ENCODE measurements at places on chromosomes 3 and 15. TPM values are rescaled to one million over a fixed set of nuclear protein-coding genes. Genes with fewer than 3 reads are reported as not detected.
A peak's percentile ranks its signal among the peaks of the same experiment; 100 is the strongest.

Gene LRRC31
- 0.11 TPM for polyA plus RNA-seq

Gene MESP1
- polyA plus RNA-seq, result 1.4 TPM

Gene NPAP1
- 0.24 TPM for polyA plus RNA-seq

Gene SI
- not detected for polyA plus RNA-seq

Gene GOLGA6L9
- 6.5 TPM for polyA plus RNA-seq

Gene NR2E3
- 0.39 TPM for polyA plus RNA-seq

Gene C3orf85
- 14.6 TPM for polyA plus RNA-seq

Gene SCAMP5
- 23.2 TPM for polyA plus RNA-seq

Gene CPLX3
- not detected for polyA plus RNA-seq

Gene GUCA1C
- polyA plus RNA-seq, result 0.26 TPM

DNA sequence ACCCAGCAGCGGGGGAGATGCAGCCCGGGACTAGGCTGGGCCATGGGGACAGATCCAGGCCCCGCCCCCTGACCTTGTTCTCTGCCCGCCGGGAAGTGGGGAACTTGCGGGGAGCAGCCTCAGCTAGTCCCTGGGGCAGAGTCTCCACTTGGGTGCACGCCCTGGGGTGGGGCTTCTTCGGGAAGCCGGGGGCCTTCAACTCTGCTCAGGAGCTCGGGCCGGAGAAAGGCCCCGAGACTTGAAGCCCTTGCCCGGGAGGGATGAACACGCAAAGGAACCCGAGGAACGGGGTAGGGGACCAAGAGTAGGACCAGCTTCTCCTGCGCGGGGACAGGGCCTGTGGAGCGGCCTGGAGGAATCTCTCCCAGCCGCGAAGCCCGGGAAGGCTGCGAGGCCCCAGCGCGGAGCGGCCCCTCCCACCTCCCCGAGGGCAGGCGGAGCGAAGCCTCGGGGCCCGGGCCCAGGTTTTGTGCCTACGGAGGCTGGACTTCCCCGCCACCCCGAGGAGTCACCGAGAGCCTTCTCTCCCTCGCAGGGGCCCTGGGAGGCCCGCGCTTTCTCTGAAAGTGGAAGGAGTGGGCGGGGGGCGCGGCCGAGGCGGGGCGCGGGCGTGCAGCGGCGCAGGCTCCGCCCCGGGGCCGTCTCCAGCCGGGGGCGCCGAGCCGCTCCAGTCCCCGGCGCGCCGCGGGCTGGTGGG, at the start of gene ITPKA:
Gene ITPKA, plus strand, starts transcription at position 670 of the 697 bp plus-strand sequence. CDS start 54 bp downstream, outside the sequence.
- DNase-seq, result no peak

DNA sequence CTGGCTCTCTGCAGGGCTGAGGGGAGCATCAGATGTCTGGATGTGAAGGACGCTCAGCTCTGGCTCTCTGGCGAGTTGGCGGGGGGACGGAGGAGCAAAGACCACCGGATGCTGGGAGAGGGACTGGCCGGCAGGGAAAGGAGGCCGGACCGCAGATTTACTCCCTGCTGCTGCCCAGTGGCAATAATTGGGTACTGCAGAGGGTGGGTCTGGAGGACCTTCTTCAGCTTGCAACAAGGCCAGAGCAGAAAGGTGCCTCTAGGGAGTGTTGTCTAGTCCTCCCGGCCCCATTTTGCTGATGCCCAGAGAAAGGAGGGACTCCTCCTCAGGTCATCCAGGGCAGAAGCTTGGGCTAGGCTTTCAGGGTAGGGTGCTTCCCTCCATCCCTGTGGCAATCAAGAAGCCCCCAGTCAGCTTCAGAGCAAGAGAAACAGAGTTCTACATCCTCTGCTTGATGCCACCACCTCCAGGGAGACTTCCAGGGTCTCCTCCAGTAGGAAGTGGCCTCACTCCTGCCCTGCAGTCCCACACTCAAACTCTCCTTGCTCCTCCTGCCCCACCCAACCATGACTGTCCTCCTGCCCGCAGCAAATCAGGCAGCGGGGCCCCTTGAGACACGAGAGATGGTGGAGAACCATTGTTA, 20.3 kb upstream of the CSPG4 start:
- DNase-seq, result peak; percentile 58

- DNase-seq, result no peak
These were observed 4.3 kb downstream of the SHF start for GRCh38 chr15:45183511-45183910.

DNA sequence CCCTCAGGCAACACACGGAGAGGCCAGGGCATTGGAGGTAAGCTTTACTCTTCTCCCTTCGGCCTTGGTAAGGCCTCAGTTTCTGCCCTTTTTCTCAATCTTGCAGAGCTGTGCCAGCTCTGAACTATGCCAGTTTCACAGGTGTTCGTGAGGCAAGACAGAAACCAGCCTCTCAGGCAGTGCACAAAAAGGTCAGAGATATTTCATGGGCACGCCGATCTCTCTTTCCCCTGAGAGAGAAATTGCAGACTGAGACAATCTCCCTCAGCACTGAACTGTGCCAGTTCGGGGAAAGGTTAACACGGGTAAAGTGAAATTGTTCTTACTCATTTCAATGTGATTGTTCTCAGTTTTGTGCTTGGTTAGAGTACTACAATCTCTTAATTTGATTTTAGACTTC, 88.5 kb downstream of the GMNC start:
- DNase-seq, result no peak

DNA sequence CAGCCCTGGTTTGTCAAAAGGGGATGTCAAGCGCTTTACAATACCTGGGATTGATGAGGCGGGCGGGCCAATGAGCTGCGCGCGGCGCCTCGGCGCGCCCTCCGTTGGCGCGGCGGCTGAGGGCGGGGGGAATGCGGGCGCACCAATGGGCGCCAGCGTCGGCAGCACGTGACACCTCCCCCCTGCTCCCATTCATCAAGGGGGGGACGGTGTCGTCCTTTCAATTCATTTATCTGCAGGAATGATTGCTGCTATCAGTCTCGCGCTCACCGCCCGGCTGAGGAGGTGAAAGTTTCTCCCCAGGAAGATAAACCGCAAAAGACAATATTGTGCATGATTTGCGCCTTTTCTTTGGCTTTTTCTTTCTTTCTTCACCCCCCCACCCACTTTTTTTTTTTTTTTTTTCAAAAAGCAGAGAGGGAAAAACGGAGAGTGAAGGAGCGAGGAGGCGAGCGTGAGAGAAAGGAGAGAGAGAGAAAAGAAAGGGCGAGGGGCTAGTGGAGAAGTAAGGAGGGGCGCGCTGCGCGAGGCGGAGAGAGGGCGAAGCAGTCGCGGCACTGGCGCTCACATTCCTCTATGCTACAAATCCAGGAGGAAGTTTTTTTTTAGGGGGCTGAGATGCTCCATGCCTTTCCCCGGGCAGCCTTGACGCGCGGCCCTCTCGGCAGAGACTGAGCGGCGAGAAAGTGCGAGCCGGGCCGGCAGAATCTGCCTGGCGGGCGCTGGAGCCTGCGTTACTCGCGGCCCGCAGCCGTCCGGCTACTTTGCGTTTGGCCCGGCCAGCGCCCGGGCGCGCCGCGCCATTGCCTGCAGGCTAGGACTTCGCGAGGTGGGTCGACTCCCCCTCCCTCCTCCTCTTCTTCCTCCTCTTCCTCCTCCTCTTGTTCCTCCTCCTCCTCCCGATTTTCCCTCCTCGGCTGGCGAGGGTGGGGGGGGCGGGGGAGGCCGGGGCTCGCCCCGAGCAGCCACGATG, at the start of gene ZIC1:
Gene ZIC1, plus strand, starts transcription at position 223 of the 973 bp plus-strand sequence. Its CDS starts 748 bp downstream, at position 971.
- DNase-seq, result no peak

- DNase-seq, result no peak
These were observed 10.5 kb upstream of the EIF4A2 start for GRCh38 chr3:186772701-186773417.

GRCh38 chr15:39251413-39252133, 329.3 kb upstream of the THBS1 start:
- no peak for DNase-seq

GRCh38 chr3:46881596-46882376, 4.3 kb downstream of the PTH1R start:
- no peak for DNase-seq

DNA sequence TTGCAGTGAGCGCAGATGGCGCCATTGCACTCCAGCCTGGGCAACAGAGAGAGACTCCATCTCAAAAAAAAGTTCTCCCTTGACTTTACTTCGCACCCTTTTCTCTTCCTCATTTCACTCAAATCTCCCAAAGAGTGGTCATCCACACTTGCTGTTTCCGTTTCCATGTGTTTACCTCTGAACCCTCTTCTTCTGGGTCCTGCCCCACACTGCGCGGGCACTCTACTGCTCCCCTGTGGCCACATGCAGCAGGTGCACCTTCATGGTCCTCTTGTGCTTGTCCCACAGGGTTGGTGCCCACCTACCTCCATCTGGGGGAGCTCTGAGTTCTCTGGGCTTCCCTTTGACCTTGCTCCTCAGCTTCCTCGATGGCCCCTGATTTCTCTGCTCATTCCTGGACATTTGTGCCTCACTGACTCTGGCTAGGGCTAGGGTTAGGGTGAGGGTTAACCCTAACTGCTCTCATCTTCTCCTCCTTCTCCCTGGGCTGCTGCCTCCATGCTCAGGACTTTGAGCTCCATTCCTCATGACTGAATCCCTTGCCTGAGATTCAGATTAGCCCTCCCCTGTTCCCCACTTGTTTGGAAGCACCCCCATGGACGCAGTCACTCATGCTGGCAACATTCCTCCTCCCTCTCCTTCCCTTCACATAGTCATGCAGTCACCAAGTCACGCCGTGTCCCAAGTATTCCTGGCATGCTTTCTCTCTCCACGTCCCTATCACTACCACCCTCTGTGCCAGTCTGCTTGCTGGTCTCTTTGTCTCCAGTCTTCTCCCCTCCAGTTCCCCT, 26.6 kb upstream of the KY start:
- DNase-seq, result no peak

- DNase-seq, result no peak
These were observed 32.4 kb downstream of the GJD2 start for GRCh38 chr15:34722439-34722836.

- DNase-seq, result no peak
These were observed 13.6 kb upstream of the CASR start for GRCh38 chr3:122169911-122170310.

- no peak for DNase-seq
These were observed 23.7 kb downstream of the OXNAD1 start for GRCh38 chr3:16288664-16289063.

- no peak for DNase-seq
These were observed 90.8 kb upstream of the TNFAIP8L3 start for GRCh38 chr15:51185213-51186159.

GRCh38 chr15:83100097-83100646, 7.3 kb upstream of the TM6SF1 start:
- no peak for DNase-seq
